AG04450 (cell line): ENCODE measurements at places on chromosomes 13 and 19. TPM values are rescaled to one million over a fixed set of nuclear protein-coding genes. Genes with fewer than 3 reads are reported as not detected.

GRCh38 chr13:113864273-113864890, 506 bp upstream of the GAS6 start:
- DNase-seq: no peak

DNA sequence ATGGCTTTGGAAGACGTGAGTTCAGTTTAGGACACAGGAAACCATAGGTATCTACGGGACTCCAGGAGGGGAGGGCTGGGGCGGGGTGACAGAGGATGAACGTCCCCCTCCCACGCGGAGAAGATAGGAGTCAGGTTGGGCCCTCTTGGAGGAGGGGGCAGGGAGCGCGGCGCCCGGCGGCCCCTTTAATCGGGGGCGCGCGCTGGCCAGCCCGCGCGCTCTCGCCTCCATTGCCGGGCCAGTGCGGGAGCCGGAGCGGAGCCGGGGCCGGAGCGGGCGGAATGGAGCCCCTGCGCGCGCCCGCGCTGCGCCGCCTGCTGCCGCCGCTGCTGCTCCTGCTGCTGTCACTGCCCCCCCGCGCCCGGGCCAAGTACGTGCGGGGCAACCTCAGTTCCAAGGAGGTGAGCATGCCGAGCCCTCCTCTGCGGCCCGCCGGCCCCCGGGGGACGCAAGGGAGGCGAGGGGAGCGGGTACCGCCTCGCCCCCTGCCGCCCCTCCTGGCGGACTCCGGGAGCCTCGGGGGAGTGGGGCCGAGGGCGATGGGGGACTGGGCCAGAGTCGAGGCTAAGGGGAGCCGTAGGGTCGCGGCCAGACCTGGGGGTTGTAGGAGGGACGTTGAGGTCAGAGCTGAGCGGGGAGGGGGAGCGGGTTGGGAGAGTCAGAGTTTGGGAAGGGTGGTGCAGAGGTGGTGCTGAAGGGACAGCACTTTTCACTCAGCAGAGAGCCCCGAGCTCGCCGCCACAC, at the start of gene TMEM145:
Gene TMEM145 (plus strand): TSS at position 214 of the 744 bp plus-strand sequence. CDS start 68 bp downstream, at position 282.
- no peak for DNase-seq

DNA sequence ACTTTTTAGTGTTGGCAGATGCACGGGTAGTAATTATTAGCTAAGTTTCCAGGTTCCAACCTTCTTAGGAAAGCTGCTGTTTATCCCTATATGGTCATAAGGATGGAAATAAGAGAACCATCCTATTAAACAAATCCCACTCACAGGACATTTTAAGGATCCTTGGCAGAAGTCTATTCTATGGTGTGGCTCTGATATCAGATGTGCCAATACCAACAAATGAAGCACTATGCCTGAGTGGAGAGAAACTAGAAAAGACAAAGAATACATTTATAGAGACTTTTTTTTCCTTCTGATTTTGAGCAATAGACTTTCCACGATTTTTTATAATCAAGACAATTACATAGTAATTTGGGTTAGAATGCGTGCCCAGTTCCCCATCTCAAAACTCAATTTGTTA, 12.6 kb downstream of the PCDH17 start:
- DNase-seq: no peak

DNA sequence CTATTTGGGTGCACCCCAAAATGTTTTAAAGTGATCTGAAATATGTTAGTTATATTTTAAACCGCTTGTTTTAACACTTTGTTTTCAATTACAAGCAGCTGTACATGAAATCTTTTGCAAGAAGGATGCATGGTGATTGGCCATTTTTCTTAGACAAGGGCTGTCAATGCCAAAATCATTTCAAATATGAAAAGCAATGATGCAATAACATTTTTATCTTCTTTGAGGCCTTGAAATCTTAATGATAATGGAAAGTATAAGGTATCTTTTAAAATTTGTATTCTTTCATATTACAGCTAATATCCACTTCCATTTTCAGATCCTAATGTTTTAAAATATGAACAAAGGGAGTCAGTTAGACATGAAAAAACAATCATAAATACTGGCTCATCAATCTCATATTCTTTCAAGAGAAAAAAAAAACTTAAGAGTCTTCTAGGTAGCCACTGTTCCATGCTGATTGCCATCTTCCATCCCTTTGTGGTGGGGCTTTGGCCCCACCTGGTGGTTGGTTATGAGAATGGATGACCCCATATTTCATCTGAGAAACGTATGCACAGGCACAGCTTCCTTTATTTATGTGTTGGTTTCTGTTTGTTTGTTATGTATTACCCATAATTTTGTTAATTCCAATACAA, 330.3 kb upstream of the MIR17HG start:
- DNase-seq: no peak

DNA sequence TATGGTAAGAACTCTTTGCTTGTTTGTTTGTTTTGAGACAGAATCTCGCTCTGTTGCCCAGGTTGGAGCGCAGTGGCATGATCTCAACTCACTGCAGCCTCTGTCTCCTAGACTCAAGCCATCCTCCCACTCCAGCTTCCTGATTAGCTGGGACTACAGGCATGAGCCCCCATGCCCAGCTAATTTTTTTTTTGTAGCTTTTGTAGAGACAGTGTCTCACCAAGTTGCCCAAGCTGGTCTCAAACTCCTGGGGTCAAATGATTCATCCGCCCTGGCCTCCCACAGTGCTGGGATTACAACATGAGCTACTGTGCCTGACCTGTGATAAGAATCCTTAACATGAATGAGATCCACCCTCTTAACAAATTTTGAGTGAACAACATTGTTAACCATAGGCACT, 183.9 kb upstream of the TSHZ3 start:
- no peak for DNase-seq

- no peak for DNase-seq
Observed at GRCh38 chr13:88800505-88800904, 1129.3 kb downstream of the SLITRK5 start.

DNA sequence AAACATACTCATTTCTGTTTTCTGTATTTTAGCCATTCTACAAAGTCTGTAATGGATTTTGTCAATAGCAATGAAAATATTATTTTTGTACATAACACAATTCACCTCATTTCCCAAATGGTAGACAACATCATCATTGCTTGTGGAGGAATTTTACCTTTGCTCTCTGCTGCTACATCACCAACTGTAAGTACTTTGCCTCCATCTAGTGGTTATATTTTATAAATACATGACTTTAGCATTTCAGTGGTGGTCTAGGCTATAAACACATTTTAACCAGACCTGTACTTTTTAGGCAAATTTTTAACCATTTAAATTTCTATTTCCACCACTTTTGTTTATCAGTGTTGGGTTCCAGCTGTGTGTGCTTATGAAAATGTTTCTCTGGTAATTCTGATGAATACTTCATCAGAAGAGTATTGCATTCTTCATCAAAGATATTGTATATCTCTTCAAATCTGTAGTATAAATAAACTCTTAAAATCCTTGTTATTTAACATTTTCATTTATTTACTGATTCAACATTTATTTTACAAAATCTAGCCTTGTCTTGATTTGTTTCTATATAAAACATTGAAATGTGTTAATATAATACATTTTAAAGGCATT, 222.4 kb downstream of the NBEA start:
- no peak for DNase-seq

GRCh38 chr19:19171821-19172532, 1.9 kb upstream of the MEF2B start:
- DNase-seq: peak; percentile 61

DNA sequence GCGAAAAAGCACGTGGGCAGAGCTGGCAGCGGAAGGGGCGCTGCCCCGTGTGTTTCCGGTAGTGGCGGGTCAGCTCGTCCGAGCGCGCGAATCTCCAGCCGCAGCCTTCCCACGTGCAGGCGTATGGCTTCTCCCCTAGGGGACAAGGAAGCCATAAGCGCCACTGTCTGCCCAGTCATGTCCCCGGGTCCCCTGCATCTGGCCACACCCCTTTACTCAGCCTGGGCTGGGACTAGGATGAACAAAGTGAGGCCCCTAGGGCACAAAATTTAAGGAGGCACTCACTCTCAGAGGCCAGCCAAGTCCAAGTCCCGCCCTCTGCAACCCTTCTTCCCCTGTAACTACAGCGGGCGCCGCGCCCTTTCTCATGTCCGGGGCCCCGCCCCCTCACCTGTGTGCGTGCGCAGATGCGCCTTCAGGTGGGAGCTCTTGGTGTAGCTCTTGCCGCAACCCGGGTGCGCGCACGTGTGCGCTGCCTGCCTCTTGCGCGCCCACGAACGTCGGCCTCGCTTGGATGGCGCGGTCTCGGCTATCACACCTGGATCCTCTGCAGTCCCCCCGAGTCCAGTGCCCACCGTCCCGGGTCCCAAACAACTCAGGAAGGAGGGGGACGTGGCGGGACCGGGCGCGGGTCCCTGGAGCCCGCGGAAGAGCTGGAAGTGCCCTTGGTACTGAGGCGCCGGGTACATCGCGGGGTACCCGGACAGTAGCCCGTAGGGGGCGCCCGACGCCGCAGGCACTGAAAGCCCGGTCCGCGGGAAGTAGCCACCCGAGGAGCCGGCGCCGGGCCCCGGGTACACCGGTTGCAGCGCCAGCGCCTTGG, 1.9 kb downstream of the KLF1 start:
- DNase-seq: no peak

GRCh38 chr13:34926508-34926907, 15.6 kb upstream of the NBEA start:
- DNase-seq: no peak

DNA sequence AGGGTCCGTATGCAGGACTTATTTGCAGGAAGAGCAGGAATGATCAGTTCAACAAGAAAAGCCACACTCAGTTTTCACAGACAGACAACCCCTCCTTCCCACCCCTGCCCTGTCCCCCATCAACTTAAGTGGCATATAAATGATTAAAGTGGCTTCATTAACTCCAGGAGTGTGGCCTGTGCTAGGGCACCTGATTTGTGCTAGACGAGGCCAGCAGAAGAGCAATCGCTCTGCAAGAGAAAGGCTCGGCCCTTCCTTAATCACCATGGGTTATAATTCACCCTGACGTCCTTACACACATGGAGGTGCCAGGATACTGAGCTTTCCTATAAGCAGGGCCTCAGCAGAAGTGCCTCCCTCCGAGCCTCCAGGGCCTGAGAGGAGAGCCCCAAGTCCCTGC, 14.6 kb downstream of the C19orf12 start:
- DNase-seq: no peak

GRCh38 chr13:51935326-51936171, 73.8 kb downstream of the CCDC70 start:
- no peak for DNase-seq

GRCh38 chr19:47363758-47364531, 14.8 kb downstream of the DHX34 start:
- DNase-seq: no peak

DNA sequence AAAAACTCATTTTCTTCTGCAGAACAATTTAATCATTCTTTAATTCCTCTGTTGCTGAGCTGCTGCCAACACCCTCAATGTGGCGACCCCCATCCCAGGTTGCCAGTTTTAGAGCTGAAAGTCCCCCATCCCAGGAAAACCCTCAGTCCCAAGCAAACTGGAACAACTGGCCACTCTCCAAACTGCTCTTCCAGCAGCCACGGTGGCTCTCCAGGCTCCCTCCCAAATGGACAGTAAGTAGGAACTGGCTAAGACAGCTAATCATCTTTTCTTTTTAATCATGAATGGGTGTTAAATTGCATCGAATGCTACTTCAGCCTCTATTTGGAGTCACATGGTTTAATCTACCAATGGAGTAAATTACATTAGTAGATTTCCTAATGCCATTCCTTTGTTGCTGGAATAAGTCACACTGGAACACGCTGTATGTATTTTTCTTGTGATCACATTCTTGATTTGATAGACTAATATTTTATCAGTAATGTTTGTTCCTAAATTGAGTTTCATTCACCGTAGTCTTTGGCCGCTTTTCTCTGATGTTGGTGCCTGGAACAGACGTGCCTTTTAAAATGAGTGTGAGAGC, 33.7 kb upstream of the VSTM2B start:
- DNase-seq: no peak

GRCh38 chr19:30228835-30229524, 143.2 kb upstream of the ZNF536 start:
- DNase-seq: no peak

RDH8 gene
- polyA plus RNA-seq: not detected in 2 replicates

TMPRSS9 gene
- not detected in 2 replicates for polyA plus RNA-seq

OR4F17 gene
- polyA plus RNA-seq: not detected in 2 replicates

SWSAP1 gene
- polyA plus RNA-seq: 0.88 and 0.89 TPM in 2 replicates

SIGLEC12 gene
- not detected in 2 replicates for polyA plus RNA-seq

QPCTL gene
- 6.7 and 9.5 TPM in 2 replicates for polyA plus RNA-seq

LRRC25 gene
- polyA plus RNA-seq: 0.12 and 0.32 TPM in 2 replicates

DHDH gene
- polyA plus RNA-seq: 0.48 and 0.61 TPM in 2 replicates

ZNF8 gene
- polyA plus RNA-seq: 3.2 and 3.5 TPM in 2 replicates

COX6B1 gene
- 398 and 527 TPM in 2 replicates for polyA plus RNA-seq

LIN7B gene
- 4.2 and 4.9 TPM in 2 replicates for polyA plus RNA-seq
